ENCODE measurements at places on chromosomes 7 and 10.

DNA sequence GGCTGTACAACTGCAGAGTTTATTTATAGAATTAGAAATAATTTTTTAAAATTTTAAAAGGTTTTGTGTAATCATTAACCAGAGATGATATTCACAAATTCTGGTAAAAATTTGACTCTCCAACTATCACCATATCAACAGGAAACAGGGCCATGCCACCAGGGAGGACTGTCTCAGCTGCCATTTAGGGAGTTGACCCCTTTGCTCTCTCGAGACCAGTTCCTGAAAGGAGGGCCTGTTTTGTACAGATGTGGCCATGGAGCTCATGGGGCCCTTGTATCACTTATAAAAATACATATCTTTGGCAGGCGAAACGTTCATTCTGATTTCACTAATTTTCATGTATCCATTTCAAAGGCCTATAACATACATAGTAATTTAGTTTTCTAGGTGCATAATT is 20.3 kb downstream of the H2AZ2 start:
- no peak for DNase-seq

DNA sequence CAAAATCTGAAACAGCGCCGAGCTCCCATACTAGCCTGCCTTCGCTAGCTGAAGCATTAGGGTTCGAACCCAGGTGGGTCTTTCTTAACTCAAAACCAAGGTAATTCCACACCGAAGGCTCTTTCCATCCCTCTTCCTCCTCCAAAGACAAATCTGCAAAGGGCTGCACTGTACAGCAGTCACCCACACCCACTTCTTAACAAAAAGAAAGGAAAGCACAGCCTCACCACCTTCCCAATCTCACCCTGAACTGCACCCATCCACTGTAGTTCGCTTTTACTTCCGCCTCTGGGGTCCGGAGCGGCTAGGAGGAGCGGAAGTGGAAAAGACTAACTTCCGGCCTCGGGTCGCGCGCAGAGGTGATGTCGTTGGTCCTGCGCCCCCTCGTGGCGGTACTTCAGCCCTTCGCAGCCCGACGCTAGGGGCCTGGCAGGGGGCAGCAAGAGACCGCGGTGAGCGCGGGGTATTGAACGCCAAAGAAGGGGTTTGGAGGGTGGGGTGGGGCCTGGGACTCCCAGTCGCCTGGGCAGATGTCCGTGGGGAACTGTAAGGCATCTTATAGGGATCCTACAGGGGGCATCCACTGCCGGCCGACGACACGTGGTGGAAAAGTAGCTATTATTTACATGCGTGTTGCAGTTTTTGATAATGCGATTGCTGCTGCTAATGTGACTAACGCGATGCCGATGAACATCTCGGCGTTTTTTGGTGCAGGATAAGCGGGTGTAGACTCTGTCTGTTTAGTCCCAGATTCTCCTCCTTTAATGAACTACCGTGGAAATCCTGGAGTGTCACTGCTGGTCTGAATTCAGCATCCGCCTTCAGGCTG is at the start of gene MTERF1:
Gene MTERF1, minus strand, starts transcription at position 290 of the 829 bp plus-strand sequence. CDS start 619 bp downstream, outside the sequence.
- DNase-seq: peak; percentile 100

GRCh38 chr10:2228320-2228901 is 491.1 kb upstream of the ADARB2 start:
- DNase-seq: no peak

GRCh38 chr10:84008878-84009277 is 130.4 kb upstream of the GHITM start:
- peak; percentile 74 for DNase-seq

- no peak for DNase-seq
Observed at GRCh38 chr7:17126413-17127268, 171.8 kb upstream of the AHR start.

- peak; percentile 79 for DNase-seq
Observed at GRCh38 chr10:70656489-70656888, 15.8 kb upstream of the ADAMTS14 start.
